ENCODE measurements at places on chromosomes 7 and 10.
A peak's percentile ranks its signal among the peaks of the same experiment; 100 is the strongest.

GRCh38 chr7:122688400-122688998 is 10.4 kb downstream of the RNF133 start:
- no peak for DNase-seq

DNA sequence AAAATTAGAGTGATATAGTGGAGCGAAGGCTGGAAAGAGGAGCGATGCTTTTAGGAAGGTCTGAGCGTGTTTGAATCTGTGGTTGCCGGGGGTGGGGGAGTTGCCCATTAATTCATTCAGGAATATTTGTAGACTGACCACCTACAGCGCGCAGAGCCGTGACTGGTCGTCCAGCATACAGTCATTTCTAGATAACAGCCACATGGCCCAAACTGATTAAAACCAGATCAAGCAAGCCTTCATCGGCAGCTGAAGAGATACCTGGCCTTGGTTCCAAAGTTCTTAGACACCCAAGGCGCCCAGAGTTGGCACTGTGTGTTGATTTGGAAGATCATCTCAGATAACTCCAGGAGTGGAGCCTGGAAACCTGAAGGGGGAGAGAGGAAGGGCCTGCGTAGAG is 1.7 kb downstream of the PROSER2 start:
- DNase-seq: no peak

DNA sequence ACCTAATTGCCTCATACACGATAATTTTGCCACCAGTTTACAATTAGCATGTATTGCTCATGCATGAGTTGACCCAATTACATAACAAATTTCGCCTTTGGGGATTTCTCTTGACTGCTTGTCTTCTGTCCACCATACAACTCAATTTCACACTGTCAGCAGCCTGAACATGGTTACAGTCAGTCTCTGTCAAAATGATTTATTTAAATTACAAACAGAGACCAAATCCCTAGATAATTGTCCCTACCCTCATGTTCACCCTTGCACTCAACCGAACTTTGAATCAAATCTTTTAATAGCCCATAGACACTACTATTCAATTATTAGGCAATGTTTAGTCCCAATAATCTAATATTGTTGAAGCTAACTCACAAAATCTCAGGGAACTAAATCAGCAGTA is 59.7 kb upstream of the NEBL start:
- no peak for DNase-seq

- no peak for DNase-seq
Observed at GRCh38 chr7:151590850-151591771, 71.4 kb upstream of the RHEB start.

DNA sequence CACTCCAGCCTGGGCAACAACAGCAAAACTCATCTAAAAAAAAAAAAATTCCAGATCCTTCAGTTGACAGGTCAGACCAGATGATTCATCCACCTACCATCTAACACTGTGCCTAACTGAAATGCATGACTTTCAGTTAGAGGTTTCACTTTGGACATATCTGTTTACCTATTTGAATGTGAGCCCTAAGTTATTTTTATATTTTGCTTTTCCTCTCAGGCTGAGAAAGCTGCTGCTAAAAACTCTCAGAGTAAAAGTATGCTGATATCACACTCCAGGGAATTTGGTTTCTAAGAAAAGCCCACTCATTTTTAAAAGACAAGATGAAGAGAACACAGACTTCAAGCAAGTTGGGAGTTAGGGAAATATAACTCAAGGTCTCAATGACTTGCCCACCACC is 126.0 kb downstream of the SGMS1 start:
- DNase-seq: peak; percentile 84

DNA sequence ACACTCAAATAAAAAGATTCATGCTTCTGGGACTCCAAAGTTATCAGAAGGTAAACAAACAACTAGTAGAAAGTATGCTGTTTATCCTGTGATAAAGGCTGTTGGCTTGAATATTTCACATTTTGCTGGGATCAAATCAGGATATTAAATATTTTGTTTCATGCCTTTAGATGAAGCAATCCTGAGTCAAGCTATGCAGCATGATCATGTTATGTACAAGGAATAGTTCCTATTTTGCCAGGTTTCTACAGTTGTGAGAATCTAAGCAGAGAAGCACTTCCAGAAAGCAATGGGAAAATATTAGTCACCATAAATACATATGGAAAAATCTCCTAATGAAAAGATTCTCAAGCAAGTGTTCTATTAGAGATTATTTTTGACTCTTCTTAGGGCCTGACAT is 262.8 kb upstream of the PCDH15 start:
- peak; percentile 2 for DNase-seq

DNA sequence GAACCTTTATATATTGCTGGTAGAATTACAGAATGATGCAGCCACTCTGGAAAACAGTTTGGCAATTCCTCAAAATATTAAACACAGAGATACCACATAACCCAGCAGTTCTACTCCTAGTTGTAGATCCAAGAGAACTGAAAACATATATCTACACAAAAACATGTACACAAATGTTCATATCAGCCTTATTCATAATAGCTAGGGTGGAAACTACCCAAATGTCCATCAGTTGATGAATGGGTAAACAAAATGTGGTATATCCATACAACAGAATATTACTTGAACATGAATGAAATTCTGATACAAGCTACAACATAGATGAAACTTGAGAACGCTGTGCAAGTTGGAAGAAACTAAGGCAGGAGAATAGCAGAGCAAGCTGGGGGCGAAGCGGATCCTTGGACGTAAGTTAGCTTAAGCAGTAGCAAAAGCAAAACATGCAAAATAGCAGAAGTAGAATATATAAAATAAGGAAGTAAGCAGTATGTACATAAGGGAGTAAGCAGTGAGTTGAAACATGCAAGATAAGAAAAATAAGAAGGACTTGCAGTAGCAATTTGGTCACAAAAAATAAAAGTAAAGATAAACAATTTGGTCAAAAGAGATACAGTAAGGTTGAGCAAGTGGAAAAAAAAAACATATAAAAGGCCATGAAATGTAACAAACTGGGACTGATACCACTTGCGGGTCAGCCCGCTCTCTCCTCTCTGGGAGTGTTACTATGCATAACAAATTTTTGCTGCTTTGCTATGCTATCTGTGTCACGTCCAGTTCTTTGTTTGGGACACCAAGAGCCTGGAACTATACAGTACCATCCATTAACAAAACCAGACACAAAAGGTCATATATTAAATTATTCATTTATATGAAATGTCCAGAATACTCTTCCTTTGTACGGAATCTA is 18.0 kb upstream of the HILPDA start:
- DNase-seq: no peak

GRCh38 chr10:127146661-127147060 is 49.7 kb downstream of the INSYN2A start:
- DNase-seq: no peak

Data from fibroblast of upper back skin (primary cell).